Left ventricle myocardium inferior (tissue), 1 donor: ENCODE measurements at places on chromosomes 4 and X. TPM values are rescaled to one million over a fixed set of nuclear protein-coding genes. Genes with fewer than 3 reads are reported as not detected.

RPS6KA6 gene
- 0.41 TPM for total RNA-seq

TEX13B gene
- not detected for total RNA-seq

DNA sequence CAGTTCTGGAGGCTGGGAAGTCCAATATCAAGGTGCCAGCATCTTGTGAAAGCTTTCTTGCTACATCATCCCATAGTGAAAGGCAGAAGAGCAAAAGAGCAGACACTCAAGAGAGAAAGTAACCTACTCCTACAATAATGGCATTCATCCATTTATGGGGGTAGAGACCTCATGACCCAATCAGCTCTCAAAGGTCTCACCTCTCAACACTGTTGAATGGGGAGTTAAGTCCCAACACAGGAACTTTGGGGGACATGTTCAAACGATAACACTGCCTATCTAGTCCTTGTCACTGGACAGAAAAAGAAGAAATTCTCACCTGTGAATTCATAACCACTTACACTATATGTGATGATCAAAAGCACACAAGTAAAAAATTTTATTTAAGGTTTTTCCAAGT lies 6.6 kb upstream of the NFKB1 start:
- no peak for DNase-seq

DNA sequence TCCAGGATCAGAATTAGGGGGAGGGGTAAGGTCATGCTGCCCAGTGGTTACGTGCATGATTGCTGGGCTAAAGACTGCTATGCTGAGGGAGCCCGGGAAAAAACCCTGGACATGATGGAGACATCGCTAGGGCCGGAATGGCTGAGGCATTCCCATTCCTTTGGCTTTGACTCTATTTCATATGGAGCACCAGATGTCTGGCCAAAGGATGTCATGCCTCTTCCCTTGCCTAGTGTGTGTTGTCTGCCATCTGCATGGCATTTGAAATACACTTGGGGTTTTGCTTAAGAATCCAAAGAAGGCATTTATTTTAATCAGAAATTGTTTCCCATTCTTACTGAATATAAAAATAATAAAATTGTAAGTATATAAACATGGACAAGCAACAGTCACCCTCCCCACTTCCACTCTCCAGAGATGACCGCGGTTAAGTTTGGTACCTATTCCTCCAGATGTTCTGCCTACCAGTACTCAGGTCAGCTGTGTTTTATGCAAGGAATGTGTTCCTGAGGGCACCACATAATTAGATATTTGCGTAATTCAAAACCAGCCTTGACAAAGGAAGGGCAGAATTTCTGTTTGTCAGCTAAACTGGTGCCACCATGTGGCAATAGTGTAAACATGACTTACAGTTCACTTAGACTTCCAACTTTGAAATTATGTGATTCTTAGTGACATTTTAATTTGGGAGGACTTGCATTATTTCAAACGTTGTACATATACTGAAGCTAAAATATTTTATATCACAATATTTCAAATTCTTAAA lies 105.9 kb downstream of the CT47B1 start:
- DNase-seq = no peak

- DNase-seq = no peak
Measured at GRCh38 chrX:17592117-17592516, 145.2 kb upstream of the SCML1 start.

GRCh38 chr4:153374442-153374841 lies 30.0 kb downstream of the MND1 start:
- no peak for DNase-seq
